Articular chondrocyte of knee joint (primary cell): ENCODE measurements at places on chromosomes 13 and 19. TPM values are rescaled to one million over a fixed set of nuclear protein-coding genes. Genes with fewer than 3 reads are reported as not detected.

Gene TMIGD2
- not detected in 2 replicates for total RNA-seq

Gene IL27RA
- 1.4 and 2.0 TPM in 2 replicates for total RNA-seq

Gene CATSPERD
- not detected in 2 replicates for total RNA-seq

Gene ZNF578
- 4.6 and 9.8 TPM in 2 replicates for total RNA-seq
